ENCODE measurements at places on chromosomes 1 and 21.

- peak; percentile 50 for DNase-seq
Observed at GRCh38 chr1:26727476-26727875, 31.7 kb downstream of the ARID1A start.

DNA sequence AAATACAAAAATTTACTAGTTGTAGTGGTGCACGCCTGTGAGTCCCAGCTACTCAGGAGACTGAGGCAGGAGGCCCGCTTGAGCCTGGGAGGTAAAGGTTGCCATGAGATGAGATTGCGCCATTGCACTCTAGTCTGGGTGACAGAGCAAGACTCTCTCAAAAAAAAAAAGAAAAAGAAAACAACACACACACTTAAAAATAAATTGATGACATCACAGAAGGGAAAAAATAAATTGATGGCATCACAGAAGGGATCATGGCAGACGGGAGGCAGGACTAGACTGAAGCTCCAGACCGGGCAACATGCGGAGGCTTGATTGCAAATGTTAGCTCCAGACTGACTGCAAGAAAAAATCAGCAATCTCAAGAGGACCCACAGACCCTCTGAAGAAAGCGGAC, 43.3 kb downstream of the KLHL20 start:
- no peak for DNase-seq

GRCh38 chr1:109649491-109649914, 6.4 kb upstream of the GSTM4 start:
- DNase-seq: no peak

GRCh38 chr1:21570885-21571284, 61.7 kb downstream of the ALPL start:
- DNase-seq: no peak

DNA sequence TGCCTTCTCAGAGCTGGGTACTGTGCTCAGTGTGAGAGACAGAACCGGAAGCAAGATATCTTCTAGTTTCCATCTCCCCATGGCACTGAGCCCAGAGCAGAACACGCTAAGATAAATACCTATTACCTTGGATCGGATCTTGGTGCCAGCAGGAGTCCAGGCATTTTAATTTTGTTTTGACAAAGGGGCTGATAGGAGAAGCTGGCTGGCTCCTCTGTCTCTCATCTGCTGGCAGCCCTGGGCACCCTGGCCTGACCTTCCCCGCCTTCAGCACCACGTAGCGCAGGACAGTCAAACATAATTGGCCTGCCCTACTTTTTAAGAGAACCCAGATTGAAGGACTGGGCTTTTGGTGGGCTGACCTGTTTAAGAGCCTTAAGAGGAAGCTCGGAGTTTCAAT, 160.7 kb upstream of the KLHDC7A start:
- DNase-seq: no peak

DNA sequence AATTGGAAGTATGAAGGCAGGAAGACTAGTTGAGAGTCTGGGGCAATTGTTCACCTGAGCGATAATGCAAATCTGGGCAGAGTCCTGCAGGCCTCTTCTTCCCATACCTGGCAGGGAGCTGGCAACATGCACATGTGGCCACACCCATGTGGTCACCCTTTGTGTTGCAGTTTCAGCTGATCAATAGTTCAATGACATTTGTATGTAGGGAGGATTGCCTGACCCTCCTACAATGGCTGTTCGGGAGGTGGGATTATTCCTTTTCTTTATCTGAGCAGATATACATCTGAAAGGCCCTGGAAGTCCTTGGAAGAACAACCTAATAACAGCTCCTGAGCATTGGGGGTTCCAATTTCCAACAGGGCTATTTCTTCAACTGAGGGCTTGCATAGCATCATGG, 15.2 kb upstream of the TRIM45 start:
- DNase-seq: no peak

GRCh38 chr1:206823727-206824126, 41.7 kb upstream of the IL20 start:
- DNase-seq: no peak

DNA sequence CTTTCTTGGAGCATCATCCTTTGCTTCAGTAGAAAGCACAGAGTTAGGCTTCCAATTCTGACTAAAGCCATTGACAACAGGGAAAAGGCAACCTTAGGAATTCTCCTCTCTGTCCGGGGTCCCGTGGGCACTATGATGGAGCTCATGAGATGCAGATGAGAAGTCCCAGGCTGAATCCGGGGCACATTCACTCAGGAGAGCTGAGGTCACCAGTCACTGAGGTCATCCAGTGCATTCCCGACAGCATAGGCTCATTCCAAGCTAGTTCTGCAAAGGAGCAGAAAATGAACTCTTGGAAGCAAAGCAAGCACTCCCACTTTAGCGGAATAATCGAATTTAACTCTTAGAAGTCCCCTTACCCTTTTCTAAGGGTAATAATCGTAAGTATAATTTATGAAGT, 6.8 kb downstream of the CR1 start:
- DNase-seq: no peak

DNA sequence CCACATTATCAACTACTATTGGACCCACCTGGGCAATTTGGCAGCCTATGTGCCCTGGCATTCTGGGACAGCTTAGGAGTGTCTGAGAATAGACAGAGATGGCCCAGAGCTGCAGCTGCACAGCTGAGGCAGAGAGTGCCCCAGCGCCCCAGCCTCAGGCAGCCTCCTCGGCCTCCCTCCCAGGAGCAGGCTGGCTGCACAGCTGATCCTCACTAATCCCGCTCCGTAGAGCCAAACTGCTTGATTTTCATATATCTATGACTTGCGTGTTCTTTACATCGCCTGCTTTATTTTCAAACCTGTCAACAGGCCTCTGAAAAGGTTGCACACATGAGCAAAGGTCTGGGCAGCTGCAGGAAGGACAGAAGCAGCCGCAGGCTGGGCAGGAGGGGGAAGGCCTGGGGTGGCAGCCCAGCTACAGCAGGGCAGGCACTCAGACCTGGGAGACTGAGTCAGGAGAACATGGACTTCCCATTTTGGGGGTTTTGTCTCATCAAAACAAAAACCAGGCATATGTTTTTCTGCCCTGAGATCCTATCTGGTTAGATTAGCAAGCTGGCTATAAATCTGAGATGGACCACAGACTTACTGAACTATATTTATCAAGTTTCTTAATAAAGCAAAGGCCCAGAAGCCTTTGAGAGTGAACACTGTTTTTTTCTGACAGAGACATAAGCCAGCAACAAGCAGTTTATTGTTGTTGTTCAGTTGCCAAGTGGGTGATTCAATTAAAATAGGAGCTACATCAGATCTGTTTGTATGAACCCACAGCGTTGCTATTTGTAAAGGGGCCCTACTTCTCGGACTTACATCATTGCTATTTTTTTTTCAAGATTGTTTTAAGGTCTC, 301.8 kb upstream of the DUSP10 start:
- DNase-seq: peak; percentile 54

- DNase-seq: no peak
Observed at GRCh38 chr1:56286956-56287355, 292.4 kb downstream of the PLPP3 start.

- no peak for DNase-seq
Observed at GRCh38 chr1:210339500-210339899, 10.8 kb downstream of the HHAT start.

GRCh38 chr1:177333936-177334595, 163.3 kb downstream of the BRINP2 start:
- DNase-seq: no peak

Measured in eye (tissue), 1 donor.